Stimulated activated CD8-positive, alpha-beta memory T cell treated with anti-CD3 and anti-CD28 coated beads, Interleukin-15, amount 100 ng/mL, for 24 hours (primary cell): ENCODE measurements at places on chromosomes 5 and 9.

GRCh38 chr5:158209219-158209908 is 350.4 kb upstream of the CLINT1 start:
- no peak for DNase-seq

- DNase-seq = no peak
These were observed 43.6 kb downstream of the SLC6A3 start for GRCh38 chr5:1401536-1402138.

- no peak for DNase-seq
These were observed 390.3 kb downstream of the CAAP1 start for GRCh38 chr9:26502311-26502710.

GRCh38 chr5:149745-150485 is 41.4 kb upstream of the LRRC14B start:
- DNase-seq = no peak

DNA sequence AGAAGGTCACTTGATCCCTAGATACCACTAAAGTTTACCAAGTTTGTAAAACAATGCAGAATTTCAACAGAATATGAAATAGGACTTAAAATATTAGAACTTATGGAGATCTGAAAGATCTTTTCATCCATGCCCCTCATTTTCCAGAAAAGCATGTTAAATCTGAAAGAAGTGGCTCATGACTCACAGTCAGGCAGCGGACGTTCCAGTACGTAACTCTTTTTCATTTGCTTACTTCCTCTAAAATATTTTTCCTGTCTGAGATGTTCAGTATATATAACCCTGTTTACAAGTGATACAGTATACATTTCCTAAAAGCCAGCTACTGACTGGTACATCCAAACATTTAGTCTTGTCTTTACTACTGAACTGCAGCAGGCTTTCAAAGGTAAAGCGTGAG is 22.3 kb downstream of the FBXW2 start:
- DNase-seq = no peak

DNA sequence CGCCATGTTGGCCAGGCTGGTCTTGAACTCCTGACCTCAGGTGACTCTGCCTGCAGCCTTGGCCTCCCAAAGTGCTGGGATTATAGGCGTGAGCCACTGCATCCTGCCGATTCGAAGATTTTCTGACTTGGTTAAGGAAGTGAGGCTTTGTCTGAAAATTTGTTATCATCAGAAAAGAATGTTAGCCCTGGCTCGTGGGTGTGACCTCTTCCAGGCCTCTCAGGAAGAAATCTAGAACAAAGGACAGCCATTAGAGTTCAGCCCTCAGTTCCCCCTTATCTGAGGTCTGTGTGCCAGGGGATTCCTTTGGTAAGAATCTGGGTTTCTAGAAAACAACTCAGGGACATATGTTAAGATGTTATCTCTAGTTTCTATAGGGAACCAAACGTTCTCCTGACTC is 6.2 kb downstream of the OR2S2 start:
- no peak for DNase-seq

DNA sequence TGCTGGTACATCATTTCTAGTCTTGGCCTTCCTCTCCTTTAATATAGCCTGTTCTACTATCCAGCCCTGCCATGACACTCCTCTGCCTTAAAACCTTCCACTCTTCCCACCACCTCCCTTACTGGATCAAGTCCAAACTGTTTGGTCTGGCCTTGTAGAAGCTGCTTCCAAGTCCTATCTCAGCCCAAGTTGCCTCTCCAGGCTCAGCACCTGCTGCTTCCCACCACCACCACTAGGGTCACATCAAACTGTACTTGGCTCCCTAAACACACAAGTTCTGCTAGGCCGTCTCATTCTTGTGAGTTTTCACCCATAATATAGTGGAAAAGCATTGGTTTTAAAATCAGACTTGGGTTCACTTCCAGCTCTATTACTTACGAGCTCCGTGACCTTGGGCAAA is 1.4 kb downstream of the NDUFA8 start:
- DNase-seq = no peak

GRCh38 chr9:128142596-128142995 is 6.7 kb upstream of the LCN2 start:
- DNase-seq = no peak

DNA sequence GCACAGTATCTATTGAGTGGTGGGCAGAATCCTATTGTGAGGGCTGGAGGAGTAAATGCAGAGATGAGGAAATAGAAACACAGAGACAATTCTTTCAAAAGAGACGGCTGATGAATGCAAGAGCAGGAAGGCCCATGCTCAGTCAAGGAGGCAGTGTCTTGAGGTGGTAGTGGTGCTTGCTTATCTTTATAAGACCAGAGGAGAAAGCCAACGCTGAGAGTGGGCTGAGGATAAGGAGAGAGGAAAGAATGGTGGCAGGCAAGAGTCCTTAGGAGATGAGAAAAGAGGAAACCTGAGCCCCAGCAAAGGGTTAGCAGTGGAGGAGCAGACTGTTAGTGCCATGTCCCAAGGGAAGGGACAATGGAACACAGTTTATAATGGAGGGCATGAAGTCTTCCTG is 86.0 kb downstream of the SNCAIP start:
- DNase-seq = no peak

DNA sequence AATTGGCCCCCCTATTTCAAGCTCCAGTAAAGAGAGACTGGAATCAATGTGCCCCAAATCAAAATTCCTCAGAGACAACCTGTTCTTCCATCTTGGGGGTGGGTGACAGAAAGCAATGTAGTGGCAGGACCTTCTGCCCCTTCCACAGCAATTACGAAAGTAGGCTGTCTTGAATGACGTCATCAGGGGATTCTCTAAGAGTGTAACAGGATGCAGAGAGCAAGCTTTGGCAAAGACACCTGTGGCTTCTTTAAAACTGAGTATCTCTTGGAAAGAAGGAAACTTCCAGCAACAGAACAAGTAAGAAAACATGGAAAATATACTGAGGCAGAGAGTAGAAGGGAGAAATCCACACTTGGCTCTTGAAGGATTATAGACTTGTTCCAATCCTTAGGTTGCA is 247.6 kb upstream of the PDE4D start:
- DNase-seq = no peak

DNA sequence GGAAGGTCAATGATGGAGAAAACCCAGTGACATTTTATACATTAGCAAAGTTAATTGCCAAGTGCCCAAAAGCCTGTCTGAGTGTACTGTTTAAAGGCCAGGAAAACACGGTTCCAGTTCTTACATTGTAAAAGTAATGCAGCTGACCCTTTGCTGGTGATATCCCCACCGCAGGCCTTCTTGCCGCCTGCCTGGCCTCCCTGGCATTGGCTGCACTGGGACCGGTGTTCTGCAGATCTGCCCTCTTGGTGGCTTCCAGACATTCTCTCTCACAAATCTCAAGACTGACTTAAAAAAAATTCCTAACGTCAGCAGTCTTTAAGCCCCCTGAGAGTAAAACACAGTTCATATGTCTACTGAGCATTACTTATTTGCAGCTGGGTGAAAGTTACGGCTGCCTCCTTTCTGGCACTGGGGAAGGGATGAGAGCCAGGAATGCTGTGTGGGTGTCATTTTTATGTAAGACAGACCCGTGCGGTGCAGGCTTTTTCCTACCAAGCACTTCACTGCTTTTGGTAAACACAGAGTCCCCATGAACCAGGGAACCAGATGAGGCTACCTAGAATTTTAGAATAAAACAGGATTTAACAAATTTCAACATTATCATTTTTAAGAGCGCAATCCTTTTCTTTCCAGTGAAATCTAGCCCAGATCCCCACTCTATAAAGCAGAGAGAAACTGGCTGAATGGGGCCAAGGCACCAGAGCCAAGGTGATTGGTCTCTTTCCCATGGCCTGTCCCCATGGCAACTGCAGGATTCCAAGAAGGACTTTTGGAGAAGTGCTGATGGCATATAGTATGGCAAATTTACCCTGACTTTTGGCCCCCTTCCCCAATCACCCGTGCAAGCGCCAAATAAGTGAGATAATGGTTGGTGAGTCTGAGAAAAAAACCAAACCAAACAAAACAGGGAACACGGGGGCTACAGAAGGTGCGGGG is 80.8 kb downstream of the LMNB1 start:
- no peak for DNase-seq

DNA sequence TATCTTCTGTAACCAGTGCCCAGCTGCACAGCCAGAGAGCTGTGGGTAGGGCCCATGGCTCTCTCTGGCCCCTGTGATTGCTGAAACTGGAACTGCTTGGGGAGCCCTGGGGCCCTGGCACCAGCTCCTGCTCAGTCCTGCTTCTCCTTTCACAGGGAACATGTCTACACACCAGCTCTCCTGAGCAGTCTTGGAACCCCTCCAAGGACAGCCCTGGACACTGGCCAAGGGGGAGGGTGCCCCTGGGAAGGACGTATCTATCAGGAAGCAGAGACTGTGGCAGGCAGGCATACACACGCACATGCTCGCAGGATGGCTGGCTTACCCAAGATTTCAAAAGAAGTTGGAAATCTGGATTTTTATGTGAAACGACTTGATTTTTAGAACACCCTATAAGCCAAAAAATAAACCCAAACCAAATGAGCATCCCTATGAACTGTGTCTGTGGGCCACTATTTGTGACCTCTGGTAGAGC is 8.8 kb upstream of the TRAF1 start:
- no peak for DNase-seq

DNA sequence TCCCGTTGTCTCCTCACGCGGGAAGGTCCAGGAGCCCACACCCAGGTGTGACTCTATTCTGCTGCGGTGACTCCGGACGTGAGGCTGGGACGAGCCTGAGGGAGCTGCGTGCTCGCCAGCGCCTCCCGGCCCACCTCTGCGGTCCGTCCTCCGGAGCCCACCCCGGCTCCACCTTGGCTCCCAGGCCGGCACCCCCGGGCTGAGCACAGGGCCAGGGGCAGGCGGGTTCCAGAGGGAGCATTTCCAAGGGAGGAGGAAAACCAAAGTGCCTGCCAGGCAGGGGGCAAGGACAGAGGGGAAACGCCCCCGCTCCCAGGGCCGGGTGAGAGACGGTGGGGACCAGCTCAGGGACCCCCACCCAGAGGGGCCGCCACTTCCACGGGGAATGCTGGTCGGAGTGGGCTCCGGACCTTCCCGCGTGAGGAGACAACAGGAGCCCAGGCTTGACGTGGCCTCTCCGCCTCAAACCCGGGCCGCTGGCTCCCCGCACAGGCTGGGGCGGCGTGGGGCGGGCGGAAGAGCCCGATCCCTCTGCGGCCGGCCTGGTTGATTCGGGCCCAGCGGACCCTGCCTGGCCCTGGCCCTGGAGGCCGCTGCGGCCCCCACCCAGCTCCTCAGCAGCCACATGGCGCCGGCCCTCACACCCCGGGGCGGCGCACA is 26.0 kb downstream of the IRX4 start:
- no peak for DNase-seq

DNA sequence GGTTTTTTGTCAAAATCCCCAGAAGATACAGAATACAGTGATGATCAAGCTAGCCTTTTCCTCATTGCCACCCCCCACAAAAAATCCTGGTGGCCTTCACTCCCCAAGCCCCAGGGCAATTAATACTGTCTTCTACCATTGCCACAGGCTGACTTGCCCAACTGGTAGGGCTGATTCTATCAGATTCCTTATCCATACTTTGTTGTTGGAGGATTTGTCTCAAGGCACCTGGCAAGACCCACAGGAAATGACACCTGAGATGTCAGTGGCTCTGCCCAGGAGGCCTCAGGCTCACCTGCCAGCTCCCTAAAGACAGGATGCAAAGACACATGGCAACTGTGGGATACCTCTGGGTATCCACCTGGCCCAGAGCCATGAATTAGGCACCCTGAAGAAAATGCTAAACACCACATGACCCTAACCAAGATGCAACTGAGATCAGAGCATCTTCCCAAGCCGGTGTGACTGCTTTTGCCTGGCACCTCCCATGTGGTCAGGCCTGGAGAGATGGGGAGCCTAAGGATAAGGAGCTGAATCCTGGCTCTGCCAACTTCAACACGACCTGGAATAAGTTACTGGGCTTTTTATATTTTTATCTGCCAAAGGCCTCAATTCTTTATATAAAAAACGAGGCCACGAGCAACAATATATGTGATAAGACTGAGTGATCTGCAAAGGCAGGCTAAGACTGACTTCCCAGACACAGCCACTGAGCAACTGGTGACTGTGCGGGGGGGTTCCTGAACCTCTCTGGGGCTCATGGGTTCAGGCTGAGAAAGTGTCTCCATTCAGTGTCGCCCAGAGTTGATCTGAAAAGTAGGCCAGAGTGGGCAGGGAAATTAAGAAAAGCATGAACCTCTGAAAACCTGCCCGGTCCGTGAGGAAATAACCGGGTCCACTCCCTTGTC is 944 bp downstream of the ATOX1 start:
- DNase-seq = no peak

DNA sequence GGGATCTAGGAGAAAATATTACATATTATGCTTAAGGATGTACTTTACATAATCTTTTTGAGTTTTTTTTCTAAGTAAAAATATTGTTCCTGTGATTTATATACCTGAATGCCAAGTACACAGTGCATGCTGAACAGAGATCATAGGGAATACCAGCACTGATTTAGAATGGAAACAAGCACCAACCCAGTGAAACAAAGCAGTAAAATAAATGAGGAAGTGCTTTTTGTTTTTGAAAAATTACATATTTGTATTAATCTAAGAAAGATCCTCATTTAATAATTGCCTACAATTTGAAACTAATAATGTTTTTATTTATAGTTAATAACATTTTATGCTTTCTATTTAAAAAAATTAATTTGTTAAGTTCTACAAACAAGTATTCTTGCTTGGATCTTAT is 18.0 kb downstream of the GARNL3 start:
- no peak for DNase-seq

DNA sequence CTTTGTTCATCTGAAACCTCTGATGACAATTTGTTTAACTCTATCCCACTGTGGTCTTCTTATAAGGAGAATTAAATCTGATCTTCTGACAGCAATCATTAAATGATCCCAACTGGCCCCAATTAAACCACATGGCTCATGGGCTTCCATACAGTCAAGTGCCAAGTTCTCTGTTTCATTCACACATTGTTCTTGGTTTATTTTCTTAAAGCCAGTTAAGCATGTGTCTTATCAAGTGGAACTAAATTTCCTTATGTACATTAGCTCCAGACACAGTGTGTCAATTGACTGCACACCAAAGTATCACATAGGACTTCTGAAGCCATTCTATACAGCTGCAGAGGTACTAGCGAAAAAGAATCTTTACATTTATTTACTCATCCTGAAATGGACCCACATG is 51.2 kb downstream of the MEF2C start:
- no peak for DNase-seq

DNA sequence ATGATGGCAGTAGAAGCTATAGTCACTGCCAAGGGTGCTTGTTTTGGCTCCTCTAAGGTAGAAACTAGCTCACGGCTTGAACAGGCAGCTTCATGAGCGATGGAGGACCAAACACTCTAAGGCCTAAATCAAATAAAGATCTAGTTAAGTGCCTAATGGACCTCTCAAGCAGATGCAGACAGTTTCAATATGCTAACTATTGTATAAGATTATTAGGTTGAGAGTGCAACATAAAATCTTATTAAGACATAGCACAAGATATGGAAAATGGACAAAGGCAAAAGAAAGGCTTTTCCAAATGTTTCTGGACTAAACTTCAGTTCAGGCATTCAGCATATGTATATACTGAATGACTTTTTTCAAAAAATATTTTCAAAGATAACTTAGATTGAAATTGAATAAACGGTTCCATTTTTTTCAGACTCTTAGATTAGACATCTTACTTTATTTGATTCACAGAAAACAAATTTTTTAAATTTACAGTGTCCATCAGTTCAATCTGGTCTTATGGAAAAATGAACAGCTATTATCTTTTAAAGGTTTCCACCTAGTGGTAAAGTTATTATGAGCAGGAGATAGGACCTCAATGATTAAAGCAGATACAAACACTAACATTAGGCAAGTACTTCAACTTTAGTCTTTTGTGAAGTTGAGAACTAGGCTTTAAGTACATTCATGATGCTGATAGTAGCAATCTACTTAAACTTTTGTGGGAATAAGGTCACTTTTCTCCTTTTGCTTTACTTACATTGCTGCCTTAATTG is 1167.7 kb downstream of the MAT2B start:
- DNase-seq = no peak

GRCh38 chr9:91416096-91416712 is 7.4 kb downstream of the NFIL3 start:
- no peak for DNase-seq
